ENCODE measurements at places on chromosomes 4 and X.
A peak's percentile ranks its signal among the peaks of the same experiment; 100 is the strongest.

DNA sequence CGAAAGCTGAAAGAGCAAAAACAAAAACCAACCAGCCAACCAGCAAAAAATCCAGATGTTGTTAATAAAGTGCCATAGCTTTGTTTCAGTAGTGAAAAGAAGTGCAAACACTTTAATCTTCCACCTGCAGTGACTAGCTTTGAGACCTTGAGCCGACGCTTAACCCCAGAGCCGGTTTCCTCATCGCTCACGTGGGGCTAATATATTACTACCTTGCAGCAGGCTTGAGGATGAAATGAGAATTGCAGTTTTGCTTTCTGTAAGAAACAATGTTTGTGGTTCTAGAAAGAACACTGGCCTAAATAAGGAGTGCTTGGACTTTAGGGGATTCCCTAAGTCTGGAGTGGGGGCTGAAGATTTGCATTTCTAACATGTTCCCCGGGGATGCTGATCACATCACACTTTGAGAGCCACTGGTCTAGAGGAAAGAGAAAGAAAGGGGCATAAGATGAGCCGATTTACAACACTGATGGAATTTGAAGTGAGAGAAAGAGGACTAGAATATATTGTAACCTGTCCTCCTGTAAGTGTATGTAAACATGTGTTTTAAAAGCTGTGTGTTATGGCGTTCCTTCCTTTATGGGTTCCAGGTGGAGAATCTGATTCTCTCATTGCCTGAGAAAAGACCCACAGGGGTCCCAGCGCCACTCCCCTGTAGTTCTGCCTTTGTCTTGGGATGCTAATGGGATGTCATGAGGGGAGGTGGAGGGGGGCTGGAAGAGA lies 1.4 kb downstream of the FGF2 start:
- peak; percentile 75 for DNase-seq

GRCh38 chr4:121139533-121140222 lies 24.4 kb downstream of the TNIP3 start:
- peak; percentile 68 for DNase-seq

DNA sequence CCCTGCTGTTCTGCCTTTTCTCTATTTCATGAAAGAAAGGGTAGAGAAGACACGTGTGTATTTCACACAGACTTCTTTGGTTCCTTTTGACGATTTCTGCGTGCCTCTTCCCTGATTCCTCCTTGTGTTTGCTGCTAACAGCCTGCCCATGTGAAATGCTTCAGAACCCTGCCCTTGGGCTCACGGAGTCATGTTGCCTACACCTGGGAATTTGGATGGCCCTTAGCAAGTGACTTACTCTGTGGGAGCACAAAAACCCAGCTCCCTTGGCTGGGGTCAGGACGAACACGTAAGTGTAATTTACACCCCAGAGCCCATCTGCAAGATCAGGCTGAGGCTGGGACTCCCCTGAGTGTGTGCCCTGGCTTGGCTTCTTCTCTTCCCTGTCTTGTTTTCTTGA lies 220.3 kb upstream of the BCOR start:
- no peak for DNase-seq

- no peak for DNase-seq
Observed at GRCh38 chrX:41178201-41178600, 93.0 kb downstream of the USP9X start.

GRCh38 chrX:53422861-53423306 lies at the start of gene RIBC1:
RIBC1 (plus strand) TSS chrX:53422873; CDS start chrX:53426277, 3,404 bp downstream.
- DNase-seq, result peak; percentile 85

GRCh38 chrX:155886409-155886808 lies 5.3 kb downstream of the VAMP7 start:
- no peak for DNase-seq

DNA sequence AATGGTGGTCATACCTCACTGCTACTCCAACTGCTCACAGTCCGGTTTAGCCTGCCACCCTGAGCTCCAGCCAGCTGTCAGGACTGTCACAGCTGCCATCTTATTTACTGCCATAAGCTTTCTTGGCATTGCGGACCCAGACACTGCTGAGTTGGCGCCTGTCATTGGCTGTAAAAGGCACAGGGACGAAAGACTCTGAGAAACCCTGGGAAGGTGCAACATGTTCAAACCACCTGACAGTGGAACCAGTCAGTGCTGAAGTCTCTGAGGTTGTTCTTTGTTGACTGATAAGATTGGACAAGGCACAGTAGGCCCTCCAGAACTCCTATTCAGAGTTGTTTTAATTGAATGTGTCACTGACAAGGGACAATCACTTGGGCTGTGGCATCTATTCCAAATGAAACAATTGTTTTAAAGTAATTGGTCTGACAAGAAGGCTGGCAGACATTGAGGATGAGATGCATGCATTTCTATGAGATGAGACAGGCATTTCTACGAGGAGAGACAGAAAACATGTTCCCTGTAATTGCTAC lies 927.8 kb downstream of the STPG2 start:
- no peak for DNase-seq

All from DMS53 (cell line).